ENCODE measurements at places on chromosomes 6 and 20.

DNA sequence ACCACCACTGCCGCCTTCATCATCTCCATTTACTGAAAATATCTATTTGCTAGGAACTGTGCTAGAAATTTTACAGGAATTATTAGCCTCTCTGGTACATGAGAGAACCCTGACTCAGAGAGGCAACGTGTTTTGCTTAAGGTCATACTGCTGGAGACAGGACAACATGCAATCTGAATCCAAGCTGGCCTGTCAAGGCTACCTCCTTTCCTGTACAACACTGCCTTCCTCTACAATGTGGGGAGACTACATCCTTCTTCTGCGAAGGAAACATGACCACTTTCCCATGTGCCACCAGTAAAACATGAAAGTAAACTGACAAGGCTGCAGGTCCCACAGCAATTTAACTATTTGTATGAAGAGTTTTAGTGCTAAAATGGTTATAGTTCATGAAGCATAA lies 200.9 kb downstream of the BACH2 start:
- no peak for DNase-seq

DNA sequence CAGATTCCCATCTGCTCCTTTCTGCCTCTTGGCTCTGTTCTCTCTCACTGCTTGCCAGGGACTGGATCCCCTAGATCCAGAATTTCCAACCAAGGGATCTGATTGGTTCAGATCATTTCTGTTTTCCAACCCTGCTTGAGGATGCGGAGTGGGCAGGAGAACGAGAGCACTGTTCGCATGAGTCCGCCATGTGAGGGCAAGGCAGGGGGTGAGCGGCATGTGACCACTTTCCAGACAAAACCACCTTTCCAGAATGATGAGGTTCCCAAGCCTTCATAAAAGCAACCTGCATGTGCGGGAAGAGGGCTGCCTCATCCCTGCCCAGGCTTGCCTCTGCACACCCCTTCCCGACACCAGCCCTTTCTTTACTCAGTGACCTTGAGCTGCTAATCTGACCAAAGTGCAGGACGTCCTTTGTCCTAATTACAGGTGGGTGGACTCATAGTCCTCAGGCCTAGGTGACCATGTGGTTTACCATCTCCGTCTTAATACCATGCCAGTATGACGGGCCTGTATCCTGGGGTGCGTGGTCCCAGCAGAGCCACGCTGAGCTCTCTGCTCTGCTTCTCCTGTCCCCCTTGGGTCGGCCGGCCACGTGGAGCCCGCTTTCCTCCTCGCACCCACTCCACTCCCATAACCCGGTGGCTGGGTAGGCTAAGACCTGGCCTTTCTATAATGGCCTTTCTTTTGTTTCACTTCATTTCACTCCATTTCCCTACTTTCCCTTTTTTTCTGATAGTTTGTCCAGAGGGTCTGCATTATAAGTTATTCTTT lies 14.4 kb downstream of the NQO2 start:
- no peak for DNase-seq

- no peak for DNase-seq
Observed at GRCh38 chr20:25227317-25227831, 20.5 kb upstream of the PYGB start.

GRCh38 chr6:154649721-154650120 lies 83.5 kb upstream of the SCAF8 start:
- DNase-seq, result no peak

GRCh38 chr6:122995921-122996793 lies at the start of gene CLVS2:
CLVS2 (plus strand) TSS chr6:122996235; CDS start chr6:122997778, 1,543 bp downstream.
- DNase-seq, result peak; percentile 64

DNA sequence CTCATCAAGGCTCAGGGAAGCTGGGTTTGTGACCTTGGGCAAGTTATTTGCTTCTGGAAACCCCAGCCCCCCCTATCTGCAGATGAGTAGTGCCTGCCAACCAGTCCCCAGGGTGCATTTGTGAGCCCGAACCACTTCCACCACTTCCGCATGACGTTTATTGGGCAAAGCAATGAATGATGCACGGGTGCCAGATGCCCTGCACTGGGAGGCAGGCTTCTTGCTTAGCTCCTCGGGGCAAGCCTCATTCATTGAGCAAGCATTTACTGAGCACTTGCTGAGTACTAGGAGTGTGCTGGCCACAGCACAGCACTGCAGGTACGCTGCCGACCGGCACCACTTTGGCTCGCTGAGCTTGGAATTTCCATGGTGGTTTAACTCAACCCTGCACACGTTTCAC lies 60.2 kb downstream of the GNAS-AS1 start:
- DNase-seq, result no peak

DNA sequence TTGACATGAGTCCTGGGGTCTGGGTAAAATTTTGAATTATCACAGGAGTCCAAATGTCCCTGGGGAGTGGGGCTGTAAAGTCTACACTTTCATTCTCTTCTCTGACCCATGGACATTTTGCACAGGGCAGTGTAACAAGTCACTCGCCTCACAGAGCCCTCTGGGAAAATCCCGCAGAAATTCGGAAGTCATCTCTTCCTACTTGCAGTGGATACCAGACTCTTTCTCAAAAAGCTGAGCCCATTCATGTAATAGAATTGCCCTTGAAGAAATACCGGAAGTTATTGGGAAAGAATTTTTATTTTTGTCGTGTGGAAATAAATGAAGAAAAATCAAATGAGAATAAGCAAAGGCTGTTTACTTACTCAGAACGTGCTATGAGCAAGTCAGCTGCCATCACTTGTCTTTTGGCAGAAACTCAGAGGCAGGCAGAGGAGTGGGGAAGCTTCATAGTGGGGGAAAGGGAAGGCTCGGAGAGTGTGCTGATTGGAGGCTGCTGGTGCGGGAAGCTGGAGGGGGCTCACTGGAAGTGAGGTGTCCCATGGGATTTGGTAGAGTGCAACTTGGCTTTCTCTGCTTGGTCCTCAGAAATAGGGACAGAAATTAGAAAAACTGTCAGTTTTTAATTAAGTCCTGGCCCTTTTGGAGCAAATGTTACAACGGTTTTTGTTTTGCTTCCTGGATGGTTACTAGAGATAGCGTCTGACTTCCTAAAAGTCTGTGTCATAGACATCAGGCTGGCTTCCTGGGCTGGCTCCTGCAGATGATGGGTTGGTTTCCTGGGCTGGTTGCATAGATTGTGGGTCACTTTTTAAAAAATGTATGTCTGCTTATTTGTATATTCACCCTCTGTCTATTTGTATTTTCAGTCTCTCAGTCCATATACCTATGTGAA lies 79.8 kb upstream of the EEF1E1 start:
- DNase-seq, result no peak

DNA sequence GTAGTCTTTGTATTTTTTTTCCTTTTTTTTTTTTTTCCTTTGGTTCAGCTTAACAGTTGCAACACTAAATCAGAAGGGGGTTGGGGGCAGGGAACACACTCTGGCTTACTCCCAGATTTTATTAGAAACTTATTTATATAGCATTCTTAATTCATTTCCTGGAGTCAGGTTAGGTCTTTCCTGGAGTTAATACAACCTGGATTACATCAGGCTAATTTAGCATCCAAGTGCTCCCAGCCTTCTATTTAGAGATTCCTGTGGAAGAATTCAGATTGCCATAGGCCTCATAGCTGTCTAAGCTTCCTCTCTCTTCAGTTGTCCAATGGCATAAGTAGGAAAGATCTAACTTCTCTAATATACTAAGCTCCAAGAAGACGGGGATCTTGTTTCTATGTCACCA lies 35.8 kb upstream of the PKHD1 start:
- no peak for DNase-seq

DNA sequence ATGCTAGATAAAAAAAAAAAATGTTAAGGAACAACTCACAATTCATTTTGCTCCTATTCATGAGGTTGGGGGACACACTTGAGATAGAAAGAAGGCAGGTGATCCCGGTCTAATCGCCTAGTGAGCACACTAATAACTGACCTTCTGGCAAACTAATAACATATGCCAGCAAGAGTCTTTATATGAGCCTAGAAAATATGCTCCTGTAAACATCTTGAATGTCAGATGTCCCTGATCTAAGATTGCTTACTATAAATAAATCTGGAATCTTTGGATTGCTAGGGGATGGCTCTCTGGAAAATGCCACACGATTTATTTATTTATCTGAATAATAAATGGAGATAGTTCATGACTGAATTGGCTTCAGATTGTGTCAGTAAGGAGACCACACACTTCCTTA lies 821.9 kb downstream of the GRIK2 start:
- DNase-seq, result no peak
